ENCODE measurements at places on chromosomes 7 and 10.

- no peak for DNase-seq
Observed at GRCh38 chr10:43689618-43689954, 40.9 kb upstream of the ZNF32 start.

DNA sequence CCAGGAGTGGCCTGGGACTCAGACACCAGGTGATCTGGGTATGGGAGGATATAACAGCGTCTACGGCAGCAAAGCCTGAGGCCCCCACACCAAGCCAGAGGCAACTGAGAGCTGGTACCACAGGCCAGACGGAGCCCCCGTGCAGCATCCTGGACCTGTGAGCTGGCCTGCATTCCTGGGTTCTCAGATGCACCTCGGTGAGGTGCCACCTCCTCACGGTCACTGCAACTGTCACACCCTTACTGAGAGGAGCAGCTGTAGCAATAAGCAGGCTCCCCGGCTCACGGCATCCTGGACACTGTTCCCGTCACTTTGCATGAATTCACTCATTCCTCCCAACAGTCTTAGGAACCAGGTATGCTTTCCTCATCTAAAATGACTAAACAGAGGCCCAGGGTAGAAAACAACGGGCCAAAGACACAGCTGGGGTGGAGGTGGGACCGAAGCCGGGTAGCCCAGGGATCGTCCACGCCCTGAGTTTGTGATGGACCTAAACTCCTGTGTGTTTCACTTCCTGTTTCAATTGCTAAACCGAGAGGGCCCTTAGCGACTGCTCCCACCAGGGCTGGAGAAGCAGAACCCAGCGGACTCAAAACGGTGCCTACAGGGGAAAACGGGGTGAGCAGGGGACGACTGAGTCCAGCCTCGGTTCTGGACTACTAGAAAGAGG lies 98.7 kb downstream of the CTBP2 start:
- no peak for DNase-seq

DNA sequence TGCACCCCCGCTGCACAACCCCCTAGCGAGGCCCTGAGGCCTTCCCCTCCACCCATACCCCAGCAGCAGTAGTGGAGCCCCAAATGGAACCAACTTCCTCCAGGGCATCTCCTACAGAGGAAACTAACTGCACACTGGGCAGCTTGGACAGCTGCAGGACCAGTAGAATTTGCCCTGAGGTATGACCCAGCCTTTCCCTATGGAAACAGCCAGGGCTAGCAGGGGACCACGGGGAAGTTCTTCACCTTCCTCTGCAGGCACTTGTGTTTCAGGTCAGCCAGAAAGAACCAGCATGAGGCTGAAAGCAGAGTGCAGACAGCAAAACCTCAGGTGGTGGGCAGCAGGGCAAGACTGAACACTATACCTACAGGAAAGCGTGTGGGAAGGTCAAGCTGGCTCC lies 5.7 kb upstream of the EEPD1 start:
- DNase-seq: no peak

GRCh38 chr10:74079028-74079935 lies 71.3 kb downstream of the AP3M1 start:
- DNase-seq: no peak

- no peak for DNase-seq
Observed at GRCh38 chr10:49700997-49701396, 21.5 kb downstream of the C10orf53 start.

DNA sequence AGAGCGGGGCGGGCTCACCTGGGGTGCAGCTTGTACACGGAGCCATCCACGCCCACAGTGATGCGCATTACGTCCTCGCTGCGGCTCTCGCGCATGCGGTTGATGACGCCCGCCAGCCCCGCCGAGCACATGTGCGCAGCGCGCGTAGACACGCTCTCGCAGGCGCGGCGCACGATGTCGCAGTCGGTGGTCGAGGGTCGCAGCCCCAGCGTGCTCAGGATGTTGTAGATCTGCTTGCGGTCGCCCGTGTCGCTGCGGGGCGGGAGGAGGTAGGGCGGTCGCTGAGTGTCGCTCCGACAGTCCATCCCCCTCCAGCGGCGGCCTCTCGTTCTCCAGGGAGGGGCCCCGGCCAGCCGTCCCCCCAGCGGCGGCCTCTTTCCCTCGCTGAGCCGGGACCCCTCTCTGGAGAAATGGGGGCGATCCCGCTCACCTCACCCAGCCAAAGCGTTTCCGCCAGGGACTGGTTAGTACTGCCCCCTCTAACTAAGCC lies 4.4 kb upstream of the MYL7 start:
- DNase-seq: peak; percentile 23

DNA sequence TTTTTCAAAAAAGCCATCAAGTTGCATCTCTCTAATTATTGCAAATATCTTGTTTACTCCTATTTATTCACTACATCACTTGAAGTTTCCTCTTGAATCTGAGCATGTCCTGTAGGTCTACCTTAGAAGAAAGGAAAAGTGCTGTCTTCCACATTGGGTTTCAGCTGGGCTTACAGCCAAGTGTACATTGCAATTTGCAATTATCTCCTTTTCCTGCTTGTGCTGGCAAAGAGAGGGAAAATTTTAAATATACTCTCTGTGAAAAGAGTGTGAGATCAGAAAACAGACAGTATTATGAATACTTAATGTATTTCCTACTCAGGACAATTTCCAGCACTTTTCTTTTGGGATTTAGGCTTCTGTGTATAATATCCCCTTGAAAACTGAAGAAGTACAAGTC lies 839.7 kb downstream of the CNTNAP2 start:
- no peak for DNase-seq

DNA sequence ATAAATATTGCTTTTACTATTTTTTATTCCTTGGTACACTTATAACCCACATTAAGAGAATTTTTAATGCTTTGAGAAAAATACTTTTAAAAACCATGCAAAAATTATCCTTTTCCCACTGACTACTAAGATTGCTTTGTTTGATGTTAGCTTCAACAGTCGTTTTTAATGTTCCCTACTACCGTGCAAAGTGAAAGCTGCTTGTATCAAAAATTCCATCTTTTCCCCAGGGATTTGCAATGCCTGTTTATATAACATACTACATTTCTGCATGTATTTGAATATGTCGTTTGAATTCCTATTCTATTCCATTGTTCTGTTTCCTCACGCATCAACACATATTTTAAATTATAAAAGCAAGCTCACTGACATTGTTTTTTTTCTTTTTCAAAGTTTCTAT lies 54.4 kb downstream of the TFPI2 start:
- no peak for DNase-seq

DNA sequence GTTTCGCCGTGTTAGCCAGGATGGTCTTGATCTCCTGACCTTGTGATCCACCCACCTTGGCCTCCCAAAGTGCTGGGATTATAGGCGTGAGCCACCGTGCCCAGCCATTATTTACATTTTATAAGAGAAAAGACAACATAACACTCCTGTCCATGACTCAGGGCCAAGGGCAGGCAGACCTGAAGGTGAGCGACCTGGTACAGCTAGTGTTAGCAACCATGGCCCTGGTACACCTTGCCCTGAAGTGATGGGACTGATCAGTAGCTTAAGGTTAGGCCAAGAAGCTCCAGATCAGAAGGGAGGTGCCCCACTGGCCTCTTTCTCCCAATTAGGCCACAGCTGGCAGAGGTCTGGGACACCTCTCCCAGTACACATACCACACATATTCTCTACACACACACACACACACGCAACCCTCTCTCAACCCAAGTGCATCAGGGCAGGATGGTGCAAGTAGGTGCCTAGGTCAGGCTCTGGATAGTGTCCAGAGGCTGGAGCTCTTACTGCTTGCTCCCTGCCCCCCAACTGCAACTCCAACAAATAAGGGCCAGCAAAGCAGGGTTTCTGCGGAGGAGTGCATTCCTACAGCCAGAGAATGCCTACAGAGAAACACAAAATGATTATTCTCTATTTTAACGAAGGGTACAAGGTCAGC lies 43.8 kb downstream of the DPCD start:
- DNase-seq: no peak

DNA sequence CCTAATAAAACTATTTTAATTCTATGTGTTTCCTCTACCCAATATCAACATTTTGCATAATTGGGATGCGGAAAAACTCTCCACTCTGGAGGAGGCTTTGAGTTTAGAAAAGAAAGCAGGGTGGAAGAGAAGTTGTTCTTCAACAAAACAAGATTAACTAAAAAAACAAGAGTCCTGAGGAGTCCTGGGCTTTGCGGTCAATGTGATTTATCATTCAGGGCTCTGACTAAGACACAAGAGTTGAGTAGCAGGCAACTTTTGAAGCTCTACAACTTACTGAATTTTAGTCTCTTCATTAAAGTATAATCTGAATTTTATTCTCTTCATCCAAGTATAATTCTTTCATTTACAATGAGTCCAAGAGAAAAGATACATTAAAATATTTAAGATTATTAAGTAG lies 18.3 kb upstream of the TMEM26 start:
- no peak for DNase-seq

- DNase-seq: no peak
Observed at GRCh38 chr10:113865901-113866300, 11.4 kb downstream of the NHLRC2 start.

- peak; percentile 62 for DNase-seq
Observed at GRCh38 chr10:14325325-14325955, 5.3 kb downstream of the FRMD4A start.

- no peak for DNase-seq
Observed at GRCh38 chr7:67912437-67912836, 915.8 kb downstream of the TYW1 start.

DNA sequence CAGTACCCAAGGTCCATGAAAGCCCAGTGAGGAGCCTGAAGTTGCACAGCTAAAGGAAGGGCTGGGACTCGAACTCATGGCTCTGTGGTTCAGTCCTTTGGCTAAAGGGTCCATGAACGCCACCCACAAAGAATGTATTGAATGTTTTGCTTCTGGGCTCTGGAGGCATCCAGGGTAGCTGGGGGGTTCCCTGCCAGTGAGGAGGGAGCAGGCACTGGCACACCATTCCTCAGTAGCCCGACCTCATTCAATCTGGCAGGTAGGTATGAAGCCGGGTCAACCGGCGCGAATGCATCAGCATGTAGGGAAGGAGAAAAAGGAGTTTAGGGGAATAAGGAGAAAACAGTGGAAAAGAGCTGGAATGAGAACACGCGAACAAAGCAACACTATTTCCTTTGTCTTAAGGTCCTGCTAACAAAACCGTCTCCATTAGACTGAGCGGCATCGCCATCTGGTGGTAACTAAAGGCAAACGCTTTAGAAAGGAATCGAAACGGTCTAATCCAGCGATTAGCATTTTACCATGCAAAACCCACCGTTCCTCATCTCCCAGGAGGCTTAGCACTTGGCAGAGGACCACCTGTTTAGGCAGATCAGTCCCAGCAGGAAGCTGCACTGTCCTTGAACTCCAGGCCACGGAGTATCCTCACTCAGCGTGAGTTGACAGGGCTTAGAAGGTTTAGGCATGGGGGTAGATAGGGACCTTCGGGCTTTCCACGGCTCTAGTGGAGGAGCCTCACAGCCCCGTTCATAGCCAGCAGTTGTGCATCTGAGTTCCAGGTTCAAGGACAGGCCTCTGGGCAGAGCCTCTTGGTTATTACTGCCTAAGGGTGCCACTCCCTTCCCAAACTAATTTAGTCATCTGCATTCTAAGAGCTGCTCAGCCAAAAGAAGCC lies 122.8 kb downstream of the UBE2H start:
- DNase-seq: peak; percentile 43

GRCh38 chr7:156625580-156625979 lies 15.0 kb upstream of the RNF32 start:
- no peak for DNase-seq

DNA sequence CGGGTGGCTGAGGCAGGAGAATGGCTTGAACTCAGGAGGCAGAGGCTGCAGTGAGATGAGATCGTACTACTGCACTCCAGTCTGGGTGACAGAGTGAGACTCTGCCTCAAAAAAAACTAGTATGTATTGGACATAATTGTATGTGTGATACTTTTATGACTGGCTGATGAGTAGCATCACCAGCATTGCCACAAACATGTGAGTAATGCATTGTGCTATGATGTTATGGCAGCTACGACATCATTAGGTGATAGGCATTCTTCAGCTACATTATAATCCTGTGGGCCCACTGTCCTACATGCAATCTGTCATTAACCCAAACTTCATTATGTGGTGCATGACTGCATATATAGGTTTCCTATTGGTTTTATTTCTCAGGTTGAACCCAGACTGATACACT lies 352.4 kb downstream of the GALNT17 start:
- no peak for DNase-seq

DNA sequence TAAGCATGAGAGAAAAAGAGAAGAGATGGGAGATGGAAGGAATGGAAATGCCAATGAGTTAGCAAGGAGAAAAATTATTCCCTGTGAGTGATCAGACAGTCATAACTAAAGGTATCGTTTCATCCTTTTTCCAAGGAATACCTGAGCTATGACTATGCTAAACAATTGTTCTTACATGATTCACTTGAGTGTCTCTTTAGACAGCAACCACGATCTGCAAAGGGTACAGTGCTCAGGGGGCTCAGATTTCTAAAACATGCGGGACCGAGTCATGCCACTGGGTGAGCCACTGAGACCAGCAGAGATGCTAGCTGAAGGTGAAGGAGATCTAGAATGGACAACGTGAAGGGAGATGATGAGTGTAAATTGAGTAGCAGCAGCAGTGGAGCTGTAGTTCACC lies 78.0 kb upstream of the CTTNBP2 start:
- no peak for DNase-seq

GRCh38 chr7:5567790-5568189 lies 144.2 kb upstream of the TNRC18 start:
- DNase-seq: no peak

All from stimulated activated CD4-positive, alpha-beta T cell treated with anti-CD3 and anti-CD28 coated beads, Interleukin-12 subunit alpha, Interleukin-12 subunit beta, amount 100 ng/mL, for 48 hours (primary cell).